ENCODE measurements at places on chromosomes 4 and X.

DNA sequence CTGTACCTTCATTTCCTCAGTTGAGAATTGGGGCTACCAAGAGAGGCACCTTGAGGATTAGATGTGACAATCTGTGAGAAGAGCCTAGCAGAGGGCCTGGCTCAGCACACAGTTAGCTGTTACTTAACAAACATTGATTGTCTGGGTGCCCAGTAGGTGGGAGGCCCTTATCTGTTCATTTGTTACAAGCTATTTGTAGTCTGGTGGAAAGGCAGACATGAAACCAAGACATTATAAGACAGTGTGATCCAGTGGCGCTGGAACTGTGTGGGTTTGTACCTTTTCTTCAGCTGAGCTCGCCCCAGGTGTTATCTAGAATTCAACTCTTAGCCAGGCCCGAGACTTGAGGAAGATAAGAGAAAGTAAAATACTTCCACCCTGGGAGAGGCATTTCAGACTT lies 16.9 kb downstream of the AKAP4 start:
- no peak for DNase-seq

GRCh38 chrX:143634663-143635455 lies 1.0 kb downstream of the SLITRK4 start:
- no peak for DNase-seq

DNA sequence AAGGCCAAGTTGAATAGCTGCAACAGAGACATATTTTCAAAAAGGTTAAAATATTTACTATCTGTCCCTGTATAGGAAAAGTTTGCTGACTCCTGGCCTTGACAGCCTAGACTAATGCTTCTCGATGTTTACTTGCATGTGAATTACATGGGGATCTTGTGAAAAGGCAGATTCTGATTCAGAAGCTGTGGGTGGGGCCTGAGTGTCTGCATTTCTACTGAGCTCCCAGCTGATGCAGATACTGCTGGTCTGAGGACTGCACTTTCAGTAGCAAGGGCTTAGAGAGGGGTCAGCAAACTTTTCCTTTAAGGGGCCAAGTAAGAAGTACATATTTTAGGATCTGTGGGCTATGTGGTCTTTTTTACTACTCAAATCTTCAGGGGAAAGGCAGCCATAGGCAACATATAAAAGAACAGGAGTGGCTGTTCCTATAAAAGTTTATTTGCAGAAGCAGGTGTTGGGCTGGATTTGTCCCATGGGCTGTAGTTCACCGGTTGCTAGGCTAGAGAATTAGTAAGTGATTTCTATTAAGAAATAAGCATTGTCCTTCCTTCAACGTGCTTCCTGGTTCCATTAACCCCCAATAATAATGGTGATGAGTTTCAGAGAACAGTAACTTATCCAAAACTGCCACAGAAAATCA lies 97.2 kb upstream of the PDE5A start:
- no peak for DNase-seq

- DNase-seq: no peak
These were observed 31.6 kb downstream of the MTHFD2L start for GRCh38 chr4:74189331-74190043.

GRCh38 chrX:19350941-19351384 lies 7.2 kb downstream of the PDHA1 start:
- DNase-seq: no peak

DNA sequence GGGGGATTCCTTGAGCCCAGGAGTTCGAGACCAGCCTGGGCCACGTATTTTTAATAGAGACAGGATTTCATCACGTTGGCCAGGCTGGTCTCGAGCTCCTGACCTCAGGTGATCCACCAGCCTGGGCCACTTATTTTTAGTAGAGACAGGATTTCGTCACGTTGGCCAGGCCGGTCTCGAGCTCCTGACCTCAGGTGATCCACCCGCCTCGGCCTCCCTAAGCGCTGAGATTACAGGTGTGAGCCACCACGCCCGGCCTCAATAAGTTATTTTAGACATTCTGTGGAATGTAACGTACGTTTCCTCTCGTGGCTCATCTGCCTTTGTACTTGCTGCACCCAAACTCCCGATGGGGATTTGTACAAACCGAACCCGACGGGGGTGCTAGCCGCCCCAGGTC lies 8.8 kb downstream of the ASMT start:
- no peak for DNase-seq

DNA sequence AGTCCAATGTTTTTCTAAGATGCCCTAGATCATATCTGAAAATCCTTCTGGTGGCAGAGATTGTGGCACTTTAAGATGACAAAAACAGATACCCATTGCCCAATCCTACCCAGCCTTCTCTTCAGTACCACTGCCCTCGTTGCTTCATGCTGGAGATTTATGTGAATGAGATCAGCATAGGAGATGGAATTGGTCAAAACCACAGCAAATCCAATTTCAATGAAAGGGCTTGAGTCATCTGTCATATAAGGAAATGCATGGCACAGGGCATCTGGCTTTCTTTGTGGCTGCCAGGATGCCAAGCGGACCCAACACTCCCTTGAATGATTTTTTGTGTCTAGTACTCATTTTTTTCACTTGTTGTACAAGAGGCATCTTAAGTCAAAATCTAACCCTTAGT lies 16.8 kb downstream of the AFF2 start:
- no peak for DNase-seq

DNA sequence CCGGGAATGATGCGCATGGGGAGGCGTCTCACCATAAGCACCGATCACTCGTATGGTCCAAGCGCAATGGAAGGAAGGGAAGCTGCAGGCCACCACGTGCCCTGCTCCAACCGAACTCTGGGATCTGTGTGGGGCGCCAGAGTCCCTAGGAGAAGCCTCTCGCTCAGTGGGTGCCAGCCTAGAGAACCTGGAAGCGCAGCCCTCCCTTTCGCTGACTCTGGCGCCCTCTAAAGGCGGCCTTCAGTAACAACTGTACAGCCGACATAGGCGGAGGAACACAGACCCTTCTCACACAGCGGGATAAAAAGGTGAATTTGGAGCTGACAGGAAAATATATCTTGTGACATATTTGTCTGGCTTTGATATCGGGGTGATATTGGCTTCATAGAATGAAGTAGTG lies 76.0 kb downstream of the INTS6L start:
- DNase-seq: peak; percentile 48

DNA sequence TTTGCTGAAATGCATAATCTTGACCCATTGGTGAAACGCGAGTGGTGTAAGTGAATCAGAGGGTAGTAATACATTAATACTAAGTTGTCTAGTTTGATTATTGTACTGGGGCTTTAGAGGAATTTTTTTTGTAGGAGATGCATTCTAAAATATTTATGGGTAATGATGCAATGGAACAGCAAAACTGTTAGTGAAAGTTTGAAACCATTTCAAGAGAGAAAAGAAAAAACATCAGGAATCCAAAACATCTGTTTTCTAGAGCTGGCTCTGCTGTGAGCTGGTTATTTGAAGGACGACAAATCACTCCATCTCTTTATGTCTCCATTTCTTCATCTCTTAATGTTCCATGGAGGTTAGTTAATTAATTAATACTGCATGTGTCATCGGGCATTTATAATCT lies 351.9 kb upstream of the FAT1 start:
- no peak for DNase-seq

- no peak for DNase-seq
These were observed 9.7 kb upstream of the MYOZ2 start for GRCh38 chr4:119125931-119126330.

GRCh38 chr4:183017962-183018361 lies 81.1 kb upstream of the WWC2 start:
- DNase-seq: no peak

- DNase-seq: no peak
These were observed at the start of gene NALF2 for GRCh38 chrX:69503782-69504625. TSS of gene NALF2 (plus strand) at chrX:69504326. CDS start at chrX:69505283, 957 bp downstream.

DNA sequence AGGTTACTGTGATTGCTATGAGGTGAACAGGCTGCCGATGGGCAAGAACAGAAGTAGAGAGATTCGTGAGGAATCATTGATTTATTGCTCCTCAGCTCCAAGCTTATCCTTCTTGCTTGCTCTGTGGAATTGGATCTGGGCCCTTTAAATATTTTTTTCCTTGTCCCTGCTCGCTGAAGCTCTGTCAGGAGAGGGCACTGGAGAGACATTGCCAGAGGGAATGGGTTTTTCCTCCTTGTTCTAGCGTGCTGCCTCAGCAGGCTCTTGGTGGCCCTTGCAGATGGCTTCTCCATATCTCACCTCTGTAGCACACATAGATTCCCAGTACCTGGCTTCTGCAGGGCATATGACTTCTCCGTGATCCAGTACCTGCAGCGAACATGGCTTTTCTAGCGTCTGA lies 67.4 kb downstream of the CNGA2 start:
- DNase-seq: no peak

- DNase-seq: no peak
These were observed 297.6 kb upstream of the STS start for GRCh38 chrX:6849716-6850414.

- no peak for DNase-seq
These were observed 253.3 kb upstream of the ETNPPL start for GRCh38 chr4:109016200-109016599.
